ENCODE measurements at places on chromosomes 4 and X.

DNA sequence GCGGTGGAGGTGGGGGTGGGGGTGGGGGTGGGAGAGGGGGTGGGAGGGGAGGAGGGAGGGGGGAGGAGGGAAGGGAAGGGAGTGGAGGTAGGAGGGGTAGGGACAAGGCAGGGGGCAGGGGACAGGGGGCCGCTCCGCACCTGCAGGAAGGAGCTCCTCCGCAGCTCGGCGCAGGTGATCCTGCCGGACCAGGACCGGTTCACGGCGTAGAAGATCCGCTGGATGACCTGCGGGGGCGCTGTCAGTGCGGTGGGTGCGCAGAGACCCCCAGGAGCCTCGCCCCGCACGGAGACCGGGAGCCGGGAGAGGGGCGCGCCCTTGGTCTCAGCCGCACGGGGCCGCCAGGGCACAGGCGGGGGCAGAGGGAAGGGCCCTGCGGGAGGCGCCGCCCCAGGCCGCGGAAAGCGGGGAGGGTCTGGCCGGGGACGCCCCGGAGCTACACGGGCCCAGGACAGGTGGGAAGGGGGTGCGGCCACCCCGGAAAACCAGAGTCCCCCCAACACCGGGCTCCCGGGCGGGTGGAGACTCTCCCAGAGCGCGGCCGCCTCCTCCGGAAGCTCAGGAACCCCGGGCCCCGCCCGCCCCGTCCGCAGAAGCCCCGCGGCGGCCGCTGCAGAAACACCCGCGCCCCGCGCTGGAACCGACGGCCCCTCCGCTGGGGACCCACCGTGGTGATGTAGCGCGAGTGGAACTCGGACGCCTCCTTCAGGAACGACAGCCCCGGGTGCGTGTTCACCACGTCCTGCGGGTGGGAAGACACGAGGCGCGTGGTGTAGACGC, 27.6 kb upstream of the GTPBP6 start:
- no peak for DNase-seq

DNA sequence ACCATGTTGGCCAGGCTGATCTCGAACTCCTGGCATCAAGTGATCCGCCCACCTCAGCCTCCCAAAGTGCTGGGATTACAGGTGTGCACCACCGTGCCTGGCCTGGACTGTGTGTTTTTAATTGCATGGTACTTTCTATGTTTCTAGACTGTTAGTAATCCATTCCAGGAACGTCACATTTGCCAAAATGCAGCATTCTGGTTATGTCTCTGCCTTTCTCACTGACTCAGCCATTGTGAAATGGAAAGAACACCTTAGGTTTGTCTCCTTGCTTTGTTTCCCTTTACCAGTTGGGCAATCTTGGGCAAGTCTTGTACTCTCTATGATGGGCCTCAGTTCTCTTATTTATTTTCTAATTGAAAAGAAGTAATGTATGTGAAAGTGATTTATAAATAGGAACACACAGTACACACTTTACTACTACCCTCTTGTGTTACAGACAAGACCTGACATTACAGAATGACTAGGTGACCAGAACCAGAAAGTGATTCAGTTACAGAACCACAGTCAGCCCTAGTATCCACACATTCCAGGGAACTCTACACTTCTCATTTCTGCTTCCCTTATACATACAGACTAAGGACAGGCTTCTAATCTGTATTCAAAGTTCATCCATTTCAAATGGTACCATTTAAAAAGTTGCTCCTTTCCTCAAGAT, 187.1 kb downstream of the MGST2 start:
- no peak for DNase-seq

- DNase-seq = no peak
Observed at GRCh38 chrX:37594755-37595382, 23.4 kb downstream of the LANCL3 start.

- DNase-seq = no peak
Observed at GRCh38 chrX:96480081-96480480, 204.6 kb upstream of the DIAPH2 start.

- DNase-seq = no peak
Observed at GRCh38 chrX:104309169-104309568, 54.4 kb upstream of the ESX1 start.

DNA sequence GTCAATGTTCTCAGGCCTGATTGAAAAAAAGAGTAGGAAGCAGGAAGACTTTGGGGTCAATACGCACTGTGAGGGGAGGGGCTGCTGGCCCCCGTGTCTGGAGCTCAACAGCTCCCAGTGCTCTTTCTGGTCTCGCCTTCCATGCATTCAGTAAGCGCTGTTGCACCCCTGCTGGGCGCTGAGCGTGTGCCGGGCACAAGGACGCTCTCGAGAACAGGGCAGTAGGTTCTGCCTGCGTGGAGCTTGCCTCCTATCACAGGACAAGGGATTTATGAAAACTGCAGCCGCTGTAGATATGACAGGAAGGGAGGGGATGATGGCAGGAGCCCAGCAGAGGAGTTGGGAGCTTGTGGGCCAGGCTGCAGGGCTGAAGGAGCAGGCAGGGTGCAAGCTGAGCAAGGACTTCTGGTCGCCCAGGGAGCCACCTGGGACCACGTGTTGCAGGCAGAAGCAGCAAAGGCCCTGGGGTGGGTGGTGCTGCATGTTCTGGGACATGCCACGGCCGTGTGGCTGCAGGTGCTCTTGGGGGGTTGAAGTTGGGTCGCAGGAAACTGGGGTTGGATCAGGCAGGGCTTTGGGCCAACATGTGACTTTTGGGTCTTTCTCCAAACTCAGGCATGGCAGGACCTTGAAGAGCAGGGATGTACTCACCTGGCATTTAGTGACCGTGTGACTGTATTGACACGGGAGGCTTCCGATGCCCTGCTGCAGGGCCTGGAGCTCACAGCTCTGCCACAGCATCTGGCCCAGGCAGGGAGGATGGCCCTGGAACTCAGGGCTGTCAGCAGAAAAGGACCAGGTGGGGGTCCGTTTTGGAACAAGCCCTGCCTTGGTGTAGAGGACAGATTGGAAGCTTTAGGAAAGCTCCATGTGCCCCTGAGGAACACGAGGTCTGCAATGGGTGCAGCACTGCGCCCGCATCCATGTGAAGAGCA, 97.9 kb downstream of the CPZ start:
- DNase-seq = no peak

GRCh38 chrX:140163371-140164159, 198.2 kb upstream of the CXorf66 start:
- DNase-seq = no peak

DNA sequence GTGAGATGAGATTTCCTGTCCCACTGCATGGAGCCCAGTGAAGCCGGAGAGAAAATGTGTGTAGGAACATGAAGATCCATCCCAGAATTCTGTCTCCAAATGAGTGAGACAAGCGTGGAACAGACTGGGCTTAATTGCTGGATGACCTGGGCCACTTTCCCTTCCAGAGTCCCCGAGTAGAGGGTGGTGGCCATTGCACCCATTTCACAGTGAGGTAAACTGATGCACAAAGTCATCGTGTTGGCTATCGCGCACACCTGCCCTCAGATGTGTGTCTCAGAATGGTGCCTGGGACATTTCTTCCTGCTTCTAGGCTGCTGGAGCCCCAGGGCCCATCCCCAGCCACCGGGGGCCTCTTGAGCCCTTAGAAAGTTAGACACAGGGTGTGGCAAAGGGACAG, 43.0 kb upstream of the PSAPL1 start:
- DNase-seq = no peak

GRCh38 chr4:126038502-126039144, 723.9 kb downstream of the FAT4 start:
- DNase-seq = no peak

GRCh38 chrX:134999469-134999868, 8.7 kb downstream of the SMIM10 start:
- DNase-seq = no peak

- no peak for DNase-seq
Observed at GRCh38 chrX:14864631-14865030, 8.2 kb downstream of the FANCB start.

- no peak for DNase-seq
Observed at GRCh38 chrX:18900401-18900976, 83.4 kb downstream of the PHKA2 start.

- DNase-seq = no peak
Observed at GRCh38 chr4:34950926-34951325, 1293.4 kb downstream of the ARAP2 start.

- no peak for DNase-seq
Observed at GRCh38 chr4:22427675-22428074, 88.2 kb downstream of the ADGRA3 start.

- DNase-seq = no peak
Observed at GRCh38 chrX:44914532-44915198, 41.7 kb downstream of the KDM6A start.
